CD4-positive, alpha-beta T cell treated with Interleukin-6 at 100 ng/mL for 8 hours (primary cell): ENCODE measurements at places on chromosomes 2 and 18.
A peak's percentile ranks its signal among the peaks of the same experiment; 100 is the strongest.

- DNase-seq = no peak
Measured at GRCh38 chr2:43018179-43019024, 208.0 kb downstream of the ZFP36L2 start.

- no peak for DNase-seq
Measured at GRCh38 chr2:38296197-38296780, 80.8 kb downstream of the ATL2 start.

DNA sequence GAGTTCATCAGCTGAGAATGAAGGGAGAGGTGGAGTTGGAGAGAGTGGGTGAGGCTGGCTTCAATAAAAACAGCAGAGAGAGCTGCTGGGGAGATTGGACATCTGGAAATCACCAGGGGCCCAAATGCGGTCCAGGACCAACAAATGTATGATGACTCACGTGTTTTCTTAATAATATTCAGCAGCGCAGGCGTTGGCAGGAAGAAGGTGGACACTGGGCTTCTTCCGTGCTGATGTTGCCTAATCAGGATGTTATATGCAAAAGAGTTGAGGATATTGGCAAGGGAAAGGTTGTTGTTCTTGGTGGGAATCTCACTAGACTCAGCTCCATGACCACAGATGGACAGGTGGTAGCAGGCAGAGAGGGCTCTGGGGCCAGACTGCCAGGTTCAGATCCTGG is 12.8 kb upstream of the PLA2R1 start:
- no peak for DNase-seq

GRCh38 chr2:39469807-39470206 is 32.7 kb upstream of the MAP4K3 start:
- no peak for DNase-seq

GRCh38 chr2:181235683-181236459 is 221.3 kb upstream of the ITGA4 start:
- DNase-seq = no peak

GRCh38 chr2:120396013-120396860 is 50.3 kb downstream of the INHBB start:
- no peak for DNase-seq

GRCh38 chr2:177433402-177433801 is 40.8 kb downstream of the AGPS start:
- no peak for DNase-seq

GRCh38 chr2:54079331-54079730 is 36.1 kb upstream of the ACYP2 start:
- DNase-seq = no peak

DNA sequence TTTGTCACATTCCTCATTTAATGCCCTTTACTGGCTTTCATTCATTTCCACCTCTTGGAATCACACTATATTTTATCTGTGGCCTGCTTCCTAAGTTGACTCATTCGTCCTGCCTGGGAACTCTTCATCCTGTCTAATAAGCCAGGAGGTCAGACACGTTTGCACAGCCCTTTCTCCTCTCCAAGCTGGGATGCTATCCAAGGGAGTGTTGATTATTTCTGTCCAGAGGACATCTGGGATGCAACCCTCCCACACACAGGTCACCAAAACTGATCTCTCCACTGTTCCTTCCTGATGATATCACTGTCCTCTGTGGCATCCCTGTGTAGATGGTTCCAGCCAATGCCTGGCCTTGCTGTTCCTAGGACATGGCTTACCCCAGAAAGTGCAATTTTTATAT is 79.8 kb upstream of the NOSTRIN start:
- DNase-seq = no peak

DNA sequence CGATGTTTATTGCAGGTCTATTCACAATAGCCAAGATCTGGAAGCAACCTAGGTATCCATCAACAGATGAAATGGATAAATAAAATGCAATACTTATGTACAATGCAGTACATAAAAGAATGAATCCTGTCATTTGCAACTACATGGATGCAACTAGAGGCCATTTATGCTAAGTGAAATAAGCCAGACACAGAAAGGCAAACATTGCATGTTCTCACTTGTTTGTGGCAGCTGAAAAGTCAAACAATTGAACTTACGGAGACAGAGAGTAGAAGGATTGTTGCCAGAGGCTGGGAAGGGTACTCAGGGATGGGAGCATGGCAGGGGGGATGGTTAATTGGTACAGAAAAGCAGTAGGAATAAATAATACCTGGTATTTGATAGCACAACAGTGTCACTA is 563.9 kb downstream of the TMX3 start:
- no peak for DNase-seq

- DNase-seq = no peak
Measured at GRCh38 chr2:236985761-236986339, 99.8 kb upstream of the COPS8 start.

- DNase-seq = no peak
Measured at GRCh38 chr18:43589611-43590151, 312.4 kb upstream of the SYT4 start.

- no peak for DNase-seq
Measured at GRCh38 chr2:181984060-181984459, 1.6 kb upstream of the PPP1R1C start.

- no peak for DNase-seq
Measured at GRCh38 chr2:225274751-225275150, 124.8 kb upstream of the NYAP2 start.

DNA sequence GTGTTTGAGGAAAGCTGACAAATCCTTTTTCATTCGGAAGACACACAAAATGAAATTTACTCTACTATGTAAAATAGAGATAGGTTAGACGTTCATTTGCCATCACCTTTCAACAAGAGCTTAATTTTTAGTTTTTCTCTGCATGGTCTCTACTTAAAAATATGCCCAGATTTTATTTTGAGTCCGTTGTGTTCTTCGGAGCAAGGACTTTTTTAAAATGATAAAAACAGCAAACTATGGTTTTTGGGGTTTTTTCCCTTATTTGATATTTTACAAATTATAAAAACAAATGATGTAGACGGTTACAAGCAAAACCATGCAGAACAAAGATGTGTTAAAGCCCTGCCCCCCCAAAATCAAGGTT is 53.3 kb upstream of the RBM44 start:
- no peak for DNase-seq

GRCh38 chr2:219060821-219061791 is at the start of gene IHH:
Gene IHH, minus strand, starts transcription at chr2:219060921. Its CDS starts 454 bp downstream, at chr2:219060467.
- no peak for DNase-seq

DNA sequence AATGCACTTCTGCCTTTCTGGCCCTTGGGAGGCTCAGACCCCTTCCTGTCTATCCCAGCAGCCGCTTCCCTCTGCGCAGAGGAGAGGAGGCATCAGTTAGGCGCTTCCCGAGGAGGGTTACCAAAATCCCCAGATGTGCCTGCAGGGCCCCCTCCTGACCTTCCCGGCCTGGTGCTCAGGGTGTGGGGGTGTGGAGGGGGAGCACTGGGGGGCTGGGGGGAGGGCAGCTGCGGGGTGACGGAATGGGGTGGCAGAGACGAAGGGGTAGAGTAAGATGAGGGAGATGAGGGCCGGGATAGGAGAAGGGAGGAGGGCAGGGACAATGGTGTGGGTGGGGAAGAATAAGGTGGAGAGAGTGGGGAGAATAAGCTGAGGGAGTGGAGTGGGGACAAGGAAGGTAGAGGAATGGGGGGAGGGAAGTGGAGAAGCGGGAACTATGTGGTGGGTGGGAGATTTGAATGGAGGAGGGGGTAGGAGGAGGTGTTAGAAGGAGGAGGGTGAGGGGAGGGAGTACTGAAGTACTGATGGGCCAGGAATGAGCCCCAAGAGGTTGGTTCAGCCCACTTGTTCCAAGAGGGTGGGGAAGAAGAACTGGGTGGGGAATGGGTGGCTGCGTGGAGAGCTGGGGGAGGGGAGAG is 6.5 kb upstream of the ZAP70 start:
- no peak for DNase-seq

- no peak for DNase-seq
Measured at GRCh38 chr18:12030670-12031069, 49.4 kb downstream of the IMPA2 start.

DNA sequence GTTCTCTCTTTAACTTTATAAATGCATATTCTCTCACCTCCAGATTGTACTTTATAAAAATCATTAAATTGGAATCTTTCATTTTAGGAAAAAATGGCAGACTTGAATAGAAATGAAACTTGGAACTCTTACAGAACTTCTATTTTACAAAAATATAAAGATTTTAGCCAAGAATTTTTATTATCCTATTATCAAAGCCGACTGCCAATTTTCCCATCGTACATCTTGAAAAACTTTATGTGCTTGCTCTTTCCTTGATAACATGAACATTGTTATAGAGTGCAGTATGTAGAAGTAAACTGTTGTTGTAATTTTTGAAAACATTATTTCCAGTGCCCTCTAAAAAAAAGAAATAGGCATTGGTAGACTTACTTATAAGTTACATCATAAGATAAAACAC is 475.7 kb upstream of the REG3G start:
- no peak for DNase-seq

DNA sequence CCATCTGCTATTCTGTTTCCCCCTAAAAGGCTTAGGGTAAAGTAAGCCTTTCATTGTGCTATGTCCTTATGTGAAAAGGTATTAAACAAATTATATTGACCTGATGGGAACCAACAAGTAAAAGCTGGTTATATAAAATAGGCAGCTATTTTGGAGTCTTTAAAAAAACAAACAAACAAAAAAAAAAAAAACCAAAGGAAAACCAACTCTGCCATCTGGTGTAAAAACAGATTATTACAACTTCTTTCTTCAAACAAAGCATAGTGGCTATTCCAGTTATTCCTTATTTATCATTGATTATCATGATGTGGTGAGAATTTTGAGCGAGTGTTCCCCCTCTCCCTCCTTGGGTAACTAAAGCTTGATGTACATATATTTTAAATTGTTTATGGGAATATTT is 122.3 kb upstream of the FHL2 start:
- DNase-seq = no peak

DNA sequence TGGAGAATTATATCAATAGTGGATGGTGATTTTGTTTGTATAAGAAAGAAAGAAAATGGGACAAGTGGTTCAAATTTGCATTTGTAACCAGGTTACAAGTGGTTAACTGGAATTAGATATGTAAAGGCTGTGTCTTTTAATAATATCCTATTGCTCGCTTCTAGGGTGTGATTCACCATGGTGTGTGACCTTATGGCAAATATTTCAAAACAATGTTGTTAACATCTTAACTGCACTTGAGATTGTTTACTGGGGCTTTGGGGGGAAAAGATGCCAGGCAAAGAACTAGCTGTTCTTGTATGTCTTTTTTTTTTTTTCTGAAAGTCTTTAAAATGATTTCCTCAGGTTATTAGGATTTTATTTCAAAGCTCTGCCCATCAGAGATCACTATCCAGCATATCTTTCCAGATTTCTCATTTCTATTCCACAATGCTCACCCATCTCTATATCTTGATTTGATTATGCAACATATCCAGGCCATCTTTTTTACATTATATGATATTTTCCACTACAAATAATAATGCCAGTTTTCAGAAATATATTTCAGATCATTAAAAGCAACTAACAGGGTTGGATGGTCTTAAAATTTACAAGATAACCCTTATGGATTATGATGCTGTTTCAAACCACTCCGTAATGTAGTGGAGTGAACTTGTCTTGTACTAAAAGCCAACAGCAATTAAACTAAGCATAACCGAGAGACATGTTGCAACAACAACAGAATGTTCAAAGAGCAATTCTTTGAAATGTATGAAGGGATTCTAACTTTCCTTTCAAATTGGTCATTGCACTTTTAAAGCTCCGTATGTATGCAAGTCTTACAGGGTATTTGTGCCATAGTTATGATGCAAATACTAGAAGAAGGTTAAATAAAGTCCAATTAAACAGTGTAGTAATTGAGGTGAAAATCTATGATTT is 341.5 kb upstream of the ETAA1 start:
- DNase-seq = no peak

GRCh38 chr2:207110715-207111114 is 55.0 kb downstream of the KLF7 start:
- DNase-seq = no peak

DNA sequence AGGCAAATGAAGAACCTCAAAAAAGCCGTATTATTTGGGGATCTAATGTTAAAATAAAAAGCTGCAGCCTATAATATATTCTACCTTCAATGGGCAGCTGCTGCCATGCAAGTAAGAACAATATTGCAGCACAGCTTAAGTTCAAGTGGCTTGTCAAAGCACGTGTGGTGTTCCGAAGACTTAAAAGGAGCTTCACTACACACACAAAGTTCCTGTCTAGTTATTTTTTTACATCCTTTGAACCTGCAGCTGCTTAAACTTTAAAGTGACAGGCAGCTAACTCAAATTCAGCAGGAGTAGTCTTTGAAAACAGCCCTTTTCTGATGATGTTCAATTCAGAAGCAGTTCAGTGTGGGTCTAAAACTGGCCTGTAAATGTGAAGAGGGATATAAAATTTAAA is 85.8 kb upstream of the XIRP2 start:
- peak; percentile 6 for DNase-seq

DNA sequence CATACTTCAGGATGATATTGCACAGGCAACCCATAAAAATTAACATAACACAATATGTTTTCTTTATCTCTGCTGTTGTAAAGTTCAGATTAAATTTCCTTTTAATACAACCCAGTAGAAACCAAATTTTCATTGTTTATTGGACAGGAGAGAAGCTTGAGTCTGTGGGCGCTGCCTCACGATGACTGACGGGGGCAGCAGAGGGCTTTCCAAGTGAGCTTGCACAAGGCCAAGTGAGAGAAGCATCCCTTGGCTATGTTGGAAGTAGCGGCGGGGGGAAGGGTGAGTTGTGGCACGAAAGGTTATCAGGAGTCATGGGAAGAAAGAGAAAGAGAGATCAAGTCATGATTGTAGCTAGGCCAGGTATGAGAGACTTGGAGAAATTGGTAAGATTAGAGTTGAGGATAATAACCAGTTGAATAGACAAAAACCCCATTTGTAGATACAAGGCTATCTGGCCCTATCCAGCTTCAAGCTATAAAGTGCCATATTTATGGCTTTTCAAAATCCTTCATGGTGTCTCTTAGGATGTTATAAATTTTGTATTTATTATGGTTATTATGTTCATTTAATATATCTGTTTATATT is 413.7 kb upstream of the FAM98A start:
- no peak for DNase-seq

DNA sequence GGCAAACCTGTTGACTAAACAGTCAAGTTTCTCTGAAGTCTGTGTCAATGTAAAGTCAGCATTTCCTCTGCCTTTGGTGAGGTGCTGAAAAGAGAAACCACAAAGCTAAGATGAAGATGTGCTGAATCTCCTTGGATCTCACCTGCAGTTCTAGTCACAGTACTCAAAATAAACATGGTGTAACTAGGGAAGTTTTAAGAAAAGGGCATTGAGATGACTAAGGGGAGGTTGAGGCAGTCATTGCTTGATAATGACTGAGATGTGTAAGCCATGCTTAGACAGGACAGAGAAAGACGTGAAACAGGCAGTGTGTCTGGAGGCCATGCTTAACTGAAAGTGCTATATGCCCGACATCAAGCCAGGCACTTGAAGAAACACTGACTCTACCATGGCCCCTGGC is 1010.0 kb upstream of the CELF4 start:
- peak; percentile 29 for DNase-seq

DNA sequence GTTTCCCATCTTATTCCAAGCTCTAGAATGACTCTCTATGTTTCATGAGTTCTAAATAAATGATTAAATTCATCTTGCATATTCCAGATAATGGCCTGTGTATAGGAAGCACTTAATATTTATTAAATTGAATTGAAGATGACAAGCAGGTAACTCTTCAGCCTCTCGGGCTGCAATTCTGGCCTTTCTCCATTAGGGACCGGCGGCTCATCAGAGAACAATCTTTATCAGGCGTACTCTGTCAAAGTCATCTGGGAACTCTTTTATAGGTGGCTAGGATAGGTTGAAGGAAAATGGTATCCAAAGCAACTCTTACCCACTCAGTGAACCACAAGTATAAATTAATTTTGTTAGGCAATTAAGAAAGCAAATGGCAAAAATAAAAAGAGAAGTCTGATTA is 308.5 kb downstream of the NOL4 start:
- DNase-seq = no peak
